ENCODE measurements at places on chromosomes 6 and 20.

DNA sequence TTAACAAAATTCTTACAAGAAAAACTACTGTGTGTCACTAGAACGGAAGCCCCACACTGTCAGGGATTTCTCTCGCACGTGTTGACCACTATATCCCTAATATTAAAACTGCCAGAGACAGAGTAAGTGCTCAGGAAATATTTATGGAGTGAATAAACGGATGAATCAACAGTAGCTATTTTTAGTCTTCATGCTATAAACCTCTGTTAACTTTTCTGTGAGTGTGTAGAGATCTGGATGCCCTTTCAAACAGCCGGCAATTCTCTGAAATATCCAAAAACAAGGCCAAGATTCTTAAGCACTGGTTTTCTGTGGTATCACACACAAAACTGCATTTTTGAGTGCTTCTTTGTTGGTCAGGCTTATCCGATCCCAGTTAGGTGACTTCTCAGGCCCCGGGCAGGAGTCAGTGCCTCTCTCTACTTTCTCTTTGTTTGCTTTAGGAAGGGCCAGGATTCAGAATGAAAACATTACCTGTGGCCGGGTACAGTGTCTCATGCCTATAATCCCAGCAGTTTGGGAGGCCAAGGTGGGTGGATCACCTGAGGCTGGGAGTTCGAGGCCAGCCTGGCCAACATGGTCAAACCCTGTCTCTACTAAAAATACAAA is 15.7 kb downstream of the ATP9A start:
- DNase-seq, result no peak

- DNase-seq, result no peak
Observed at GRCh38 chr6:55827818-55828522, 47.4 kb downstream of the BMP5 start.

- no peak for DNase-seq
Observed at GRCh38 chr6:157772820-157773219, 50.2 kb upstream of the SNX9 start.

DNA sequence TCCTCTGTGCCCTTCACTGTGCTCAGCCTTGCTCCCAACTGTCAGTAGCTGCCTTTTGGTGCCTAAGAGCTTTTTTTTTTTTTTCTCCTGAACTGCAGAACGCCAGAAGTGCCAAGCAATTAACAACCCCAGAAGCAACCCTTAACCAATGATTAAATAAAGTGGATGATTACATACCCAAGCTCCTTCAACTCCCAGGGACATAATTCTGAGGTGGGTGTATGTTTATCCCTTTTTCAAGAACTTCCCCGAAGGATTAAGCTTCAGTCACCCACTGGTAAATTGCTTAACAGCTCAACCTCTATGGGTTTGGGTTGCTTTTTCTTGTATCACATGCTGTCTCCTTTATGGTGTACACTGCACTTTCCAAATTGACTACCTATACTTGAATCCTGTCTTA is 41.1 kb downstream of the KLHL31 start:
- no peak for DNase-seq

- no peak for DNase-seq
Observed at GRCh38 chr6:40986364-40986763, 52.7 kb downstream of the UNC5CL start.

DNA sequence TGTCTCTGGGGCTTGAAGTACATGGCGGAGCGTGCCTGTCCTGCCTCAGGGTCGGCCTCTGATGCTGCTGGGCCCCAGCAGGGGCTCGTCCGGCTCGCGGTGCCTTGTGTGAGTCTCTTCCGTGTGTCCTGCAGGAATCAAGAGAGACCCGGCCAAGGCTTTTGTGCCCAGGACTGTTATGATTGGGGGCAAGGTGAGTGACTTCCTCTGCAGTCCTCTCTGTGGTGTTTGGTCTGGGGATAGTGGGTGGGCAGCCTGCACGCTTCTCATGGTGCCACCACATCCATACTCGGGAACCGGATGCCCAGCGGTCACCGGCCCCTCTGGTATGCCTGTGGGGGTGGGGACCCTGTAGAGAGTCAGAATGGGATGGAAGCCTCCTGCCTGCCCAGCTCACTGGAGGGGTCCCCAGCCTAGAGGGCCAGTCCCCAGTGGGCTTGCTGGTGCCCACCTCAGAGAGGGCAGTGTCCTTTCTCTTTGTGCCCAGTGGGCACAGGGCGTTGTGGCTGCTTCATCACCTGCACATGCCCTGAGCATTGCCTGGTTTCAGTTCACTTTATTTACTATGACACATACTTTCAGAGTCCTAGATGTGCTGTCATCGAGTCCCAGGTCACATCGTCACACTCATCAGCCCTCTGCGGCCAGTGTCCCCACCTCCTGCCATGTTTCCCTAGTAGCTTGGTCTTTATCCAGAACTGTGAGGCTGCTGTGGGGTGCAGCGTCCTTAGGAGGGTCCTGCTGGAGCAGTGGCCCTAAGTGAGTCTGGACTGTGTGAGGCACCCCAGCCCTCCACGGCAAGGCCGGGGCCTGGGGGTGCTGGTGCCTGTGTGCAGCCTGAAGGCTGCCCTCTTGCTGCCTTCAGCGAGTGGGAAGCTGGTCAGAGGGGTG is 40.7 kb downstream of the PYGB start:
- no peak for DNase-seq

- DNase-seq, result no peak
Observed at GRCh38 chr6:169087443-169088041, 166.1 kb downstream of the THBS2 start.

DNA sequence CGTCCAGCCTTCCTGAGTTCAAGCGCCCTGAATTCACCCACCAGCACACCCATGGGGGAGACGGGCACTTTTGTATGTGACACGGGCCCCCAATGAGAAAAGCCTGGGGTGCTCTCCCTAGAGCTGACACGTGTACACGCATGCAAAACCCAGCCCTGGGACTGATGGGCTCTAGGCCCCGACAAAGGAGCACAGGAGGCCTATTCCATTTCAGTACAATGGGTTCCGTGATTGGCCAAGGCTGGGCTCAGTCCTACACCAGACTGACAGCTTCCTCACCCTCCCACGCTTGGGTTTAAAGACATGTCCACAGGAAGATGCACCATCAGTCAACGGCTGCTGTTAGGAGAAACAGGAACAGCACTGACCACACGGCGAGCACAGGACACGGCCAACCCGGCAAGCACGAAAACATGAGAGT is 8.8 kb downstream of the ZBTB46 start:
- DNase-seq, result no peak

DNA sequence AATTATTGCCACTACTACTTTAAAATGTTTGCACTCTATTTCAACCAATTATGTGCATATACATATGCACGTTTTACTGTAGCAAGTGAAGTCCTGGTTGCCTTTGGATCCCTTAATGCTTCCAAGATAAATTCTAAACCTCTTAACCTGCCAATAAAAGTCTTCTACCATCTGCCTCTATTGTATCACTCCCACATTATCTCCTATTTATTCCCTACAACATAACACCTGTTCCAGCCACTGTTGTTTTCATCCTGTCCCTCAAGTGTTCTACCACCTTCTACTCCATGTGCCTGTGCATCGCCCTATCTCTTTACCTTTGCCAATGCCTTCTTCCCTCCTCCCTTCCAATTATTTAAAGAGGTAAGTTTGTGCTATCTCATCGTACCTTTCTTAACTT is 499.0 kb upstream of the RNF217 start:
- no peak for DNase-seq

DNA sequence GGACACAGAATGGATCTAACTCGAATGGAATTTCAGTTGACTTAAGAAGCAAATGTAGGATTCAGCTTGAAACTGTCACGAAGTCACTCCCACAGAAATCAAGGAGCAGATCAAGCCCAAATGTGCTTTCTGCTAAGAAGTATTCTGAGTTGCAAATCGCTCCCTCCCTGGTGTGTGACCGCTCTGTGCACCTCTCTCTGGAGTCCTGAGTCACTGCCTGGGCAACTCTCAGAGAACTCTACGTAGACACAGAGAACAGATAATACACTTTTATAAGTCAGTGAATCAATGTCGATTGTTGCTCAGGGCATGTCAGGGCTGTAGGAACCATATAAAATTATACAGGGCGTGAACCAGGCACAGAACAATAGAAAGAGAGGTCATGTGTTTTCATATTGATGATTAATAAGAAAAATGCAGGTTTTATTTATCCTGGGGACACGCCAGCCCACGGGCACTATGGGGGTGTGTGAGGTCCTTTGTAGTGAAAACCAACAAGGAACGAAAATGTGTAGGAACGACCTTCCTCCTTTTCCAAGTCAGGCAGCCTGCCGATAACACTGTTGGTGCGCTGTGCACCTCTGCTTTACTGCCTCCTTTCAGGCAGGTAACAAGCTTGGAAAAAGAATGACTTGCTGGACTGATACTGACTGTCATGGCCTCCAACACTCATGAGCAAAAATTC is 248.1 kb upstream of the FOXQ1 start:
- no peak for DNase-seq

- no peak for DNase-seq
Observed at GRCh38 chr20:39756828-39757227, 794.7 kb downstream of the DHX35 start.

DNA sequence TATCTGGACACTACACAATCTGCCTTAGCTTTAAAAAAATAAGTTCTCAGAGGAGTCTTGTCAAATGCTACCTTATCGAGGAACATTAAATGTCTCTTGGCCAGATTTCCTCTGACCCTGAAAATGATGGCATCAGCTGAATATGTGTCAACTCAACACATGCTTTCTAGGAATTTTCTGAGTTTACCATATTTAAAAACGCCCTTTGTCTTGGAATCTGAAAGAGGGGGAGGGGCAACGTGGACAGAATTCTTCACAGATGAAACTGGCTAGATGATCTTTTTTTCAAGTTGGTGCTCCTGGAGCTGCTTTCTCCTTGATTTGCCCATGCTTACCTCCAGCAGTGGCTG is 5.1 kb downstream of the SOX4 start:
- no peak for DNase-seq

DNA sequence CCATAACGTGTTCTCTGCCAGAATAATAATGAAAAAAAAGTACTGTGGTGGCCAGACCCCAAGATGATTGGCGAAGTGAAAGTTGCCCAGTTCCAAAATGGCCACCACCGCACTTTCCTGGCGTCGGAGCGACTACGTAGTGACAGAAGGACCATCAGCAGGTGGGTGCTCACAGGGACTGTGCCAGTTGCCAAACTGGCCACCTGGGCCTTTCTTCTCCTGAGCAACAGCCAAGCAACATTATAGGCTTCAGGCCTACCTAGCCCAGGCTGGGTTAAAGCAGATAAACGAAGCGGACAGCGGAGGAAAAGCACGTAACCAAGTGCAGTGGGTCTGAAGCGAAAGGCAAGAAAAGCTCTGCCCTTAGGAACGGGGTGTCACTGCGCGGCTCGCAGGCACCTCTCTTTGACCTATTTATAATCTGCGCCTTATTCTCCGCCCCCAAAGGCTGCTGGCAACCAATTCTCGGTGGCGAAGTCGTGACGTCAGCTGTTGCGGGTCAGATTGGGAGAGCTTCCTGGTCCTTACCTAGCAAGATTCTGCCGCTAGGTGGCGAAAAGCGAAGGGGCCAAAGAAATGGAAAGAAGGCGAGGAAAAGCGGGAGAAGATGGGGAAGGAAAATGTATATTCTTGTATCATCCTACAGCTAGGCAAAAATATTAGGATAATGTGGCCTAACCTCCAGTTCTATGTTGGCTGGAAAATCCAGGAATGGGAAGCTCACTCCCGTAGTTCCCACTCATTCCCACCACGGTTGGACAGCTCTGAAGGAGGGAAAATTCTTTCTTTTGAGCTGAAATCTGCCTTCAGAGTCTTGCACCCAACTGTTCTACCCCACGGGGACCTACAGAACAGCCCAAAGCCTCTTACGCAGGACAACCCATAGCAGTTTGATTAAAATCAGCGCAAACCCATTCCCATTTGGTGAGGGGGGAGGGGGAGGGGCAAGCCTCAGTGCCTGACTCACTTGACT is 6.9 kb upstream of the MOG start:
- peak; percentile 98 for DNase-seq

DNA sequence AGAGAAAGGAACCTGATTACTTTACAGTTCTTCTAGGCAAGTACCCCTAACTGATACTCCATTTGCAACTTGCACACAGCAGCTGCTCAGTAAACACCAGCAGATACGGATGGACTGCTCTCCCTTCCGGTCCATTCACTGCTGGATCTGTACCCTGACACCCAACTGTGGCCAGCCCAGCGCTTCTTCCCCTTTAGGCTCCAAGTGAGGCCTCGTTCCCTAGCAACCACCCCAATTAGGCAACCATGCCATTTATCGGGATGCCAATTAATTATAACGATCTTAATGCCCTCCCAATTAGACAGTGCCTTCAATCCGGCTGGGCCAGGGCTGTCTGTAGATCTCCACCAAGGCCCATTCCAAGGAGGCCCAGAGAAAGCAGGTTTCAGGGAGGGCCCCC is 3.2 kb downstream of the SULF2 start:
- no peak for DNase-seq

DNA sequence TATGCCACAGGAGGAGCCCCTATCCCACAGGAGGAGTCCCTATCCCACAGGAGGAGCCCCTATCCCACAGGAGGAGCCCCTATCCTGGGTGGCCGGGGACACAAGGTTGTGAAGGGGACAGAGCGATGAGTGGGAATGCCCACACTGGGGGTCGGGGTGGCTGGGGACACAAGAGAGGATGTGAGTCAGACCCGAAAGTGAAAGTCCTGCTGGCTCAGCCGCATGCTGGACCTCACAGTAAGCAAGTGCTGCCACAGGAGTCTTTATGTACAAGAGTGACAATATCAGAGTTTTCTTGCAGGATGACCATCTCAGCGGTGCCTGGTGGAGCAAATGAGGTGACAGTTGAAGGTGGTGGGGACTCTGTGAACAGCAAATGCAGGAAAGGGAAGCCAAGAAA is 93.7 kb downstream of the PSMB1 start:
- no peak for DNase-seq

DNA sequence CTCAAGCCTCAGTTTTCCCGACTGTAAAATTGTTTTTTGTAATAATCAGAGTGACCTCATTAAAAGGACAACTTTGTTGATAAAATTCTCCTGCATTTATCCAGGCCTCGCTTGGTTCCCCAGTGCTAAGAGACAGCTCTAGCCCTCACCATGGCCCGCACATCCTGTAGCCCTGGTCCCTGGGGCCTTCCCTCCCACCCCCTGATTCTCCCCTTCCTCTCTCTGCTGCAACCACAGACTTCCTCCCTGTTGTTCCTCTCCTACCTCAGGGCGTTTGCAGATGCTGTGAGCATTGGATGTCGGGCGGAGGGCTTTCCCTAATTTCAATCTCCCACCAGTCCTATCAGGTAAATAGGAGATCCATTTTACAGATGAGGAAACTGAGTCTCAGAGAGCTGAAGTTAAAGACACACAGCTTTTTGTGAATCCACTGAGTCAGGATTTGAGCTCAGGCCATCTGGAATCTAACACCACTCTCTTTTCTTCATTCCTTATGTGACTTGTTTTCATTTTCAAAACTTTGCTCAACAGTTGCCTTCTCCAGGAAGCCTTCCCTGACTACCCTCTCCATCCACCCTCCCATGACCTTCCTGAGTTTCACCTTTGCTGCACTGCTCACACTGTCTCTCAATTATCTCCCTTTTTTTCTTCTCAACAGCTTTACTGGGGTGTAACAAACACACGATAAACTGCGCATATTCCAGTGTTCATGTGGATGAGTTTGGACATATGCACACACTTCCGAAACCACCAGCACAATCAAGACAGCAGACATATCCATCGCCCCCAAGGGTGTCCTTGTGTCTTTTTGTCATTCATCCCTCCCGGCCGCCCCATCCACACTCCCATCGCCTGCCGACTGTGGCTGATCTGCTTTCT is 107.1 kb downstream of the CEBPB start:
- DNase-seq, result peak; percentile 52

All from bone marrow (tissue), 2 donors.